Fibroblast of mammary gland (primary cell): ENCODE measurements at places on chromosomes 11 and 22.

DNA sequence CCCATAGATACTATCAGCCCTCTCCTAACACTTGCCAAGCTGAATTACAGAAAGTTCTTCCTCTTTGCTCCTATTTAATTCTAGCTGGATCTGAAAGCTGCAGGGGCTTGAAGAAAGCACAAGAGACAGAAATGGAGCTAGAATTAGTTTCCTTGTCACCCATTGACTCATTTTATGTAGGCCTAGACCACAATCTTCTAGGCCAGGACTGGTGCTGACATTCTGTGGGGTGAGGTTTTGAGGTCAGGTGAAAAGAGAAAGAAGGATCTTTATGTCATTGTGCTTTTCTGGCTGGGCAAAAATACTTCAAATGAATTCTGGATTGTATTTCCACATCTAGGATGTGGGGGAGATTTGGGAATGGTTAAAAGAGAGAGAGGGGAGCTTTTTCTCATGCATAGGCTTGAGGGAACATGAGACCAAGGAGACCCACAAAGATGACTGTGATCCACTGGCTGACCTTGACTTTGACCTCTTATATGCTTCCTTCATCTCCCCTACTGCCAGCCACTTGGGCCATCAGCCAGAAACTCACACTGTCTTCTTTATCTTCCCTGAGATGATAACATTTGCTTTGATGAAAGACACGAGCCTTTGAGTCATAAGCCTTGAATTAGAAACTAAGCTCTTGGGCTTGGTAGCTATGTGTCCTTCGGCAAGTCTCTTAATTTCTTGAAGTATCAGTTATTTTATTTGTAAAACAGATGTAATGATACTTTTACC is 274.9 kb upstream of the CADM1 start:
- no peak for DNase-seq

- DNase-seq: no peak
These were observed 10.2 kb downstream of the SCUBE2 start for GRCh38 chr11:9081153-9081552.

- DNase-seq: peak; percentile 89
These were observed 34.7 kb downstream of the PARVA start for GRCh38 chr11:12411806-12412727.

DNA sequence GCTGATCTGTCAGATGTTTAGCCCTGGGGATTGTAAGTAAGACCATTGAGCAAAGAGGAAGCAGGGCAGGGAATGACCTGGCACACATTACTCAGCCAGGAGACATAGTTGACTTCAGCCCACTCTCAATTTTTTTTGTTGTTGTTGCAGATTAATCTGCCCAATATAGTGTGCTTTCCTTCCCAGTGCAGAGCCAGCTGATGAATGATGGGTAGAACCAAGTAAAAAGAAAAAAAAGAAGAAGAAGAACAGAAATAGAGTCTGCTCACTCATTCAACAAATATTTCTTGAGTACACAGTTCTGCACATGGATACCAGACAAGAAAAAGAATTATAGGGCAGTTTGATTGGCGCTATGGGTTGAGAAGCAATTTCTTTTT is 292.7 kb downstream of the ETS1 start:
- peak; percentile 50 for DNase-seq

DNA sequence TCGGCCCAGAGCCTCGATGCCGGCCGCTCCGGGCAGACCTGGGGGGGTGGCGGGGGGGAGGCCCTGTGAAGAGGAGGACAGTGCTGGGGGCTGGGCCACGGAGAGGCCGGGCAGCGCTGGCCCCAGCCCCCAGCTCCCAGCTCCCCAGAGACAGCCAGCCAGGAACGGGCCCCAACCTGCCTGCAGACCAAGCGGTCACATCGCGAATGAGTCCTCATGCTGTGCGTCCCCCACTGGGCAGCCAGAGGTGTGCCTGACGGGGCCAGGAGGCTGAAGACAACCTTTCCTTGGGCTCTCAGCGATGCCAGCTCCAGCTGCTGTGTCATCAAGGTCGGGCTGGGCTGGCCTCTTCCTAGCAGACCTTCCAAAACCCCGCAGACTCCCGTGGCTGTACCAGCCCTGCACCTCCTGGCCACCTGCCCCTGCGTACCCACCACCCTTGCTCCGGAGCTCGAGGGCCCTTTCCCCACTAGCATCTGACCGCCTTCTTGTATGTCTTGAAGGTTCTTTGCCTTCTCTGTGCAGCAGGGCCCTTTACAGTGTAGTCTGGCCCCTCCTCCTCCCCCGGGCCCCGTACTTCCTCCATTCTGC is 88.4 kb downstream of the CDKN1C start:
- no peak for DNase-seq

GRCh38 chr11:18329196-18329870 is 7.0 kb downstream of the GTF2H1 start:
- no peak for DNase-seq

DNA sequence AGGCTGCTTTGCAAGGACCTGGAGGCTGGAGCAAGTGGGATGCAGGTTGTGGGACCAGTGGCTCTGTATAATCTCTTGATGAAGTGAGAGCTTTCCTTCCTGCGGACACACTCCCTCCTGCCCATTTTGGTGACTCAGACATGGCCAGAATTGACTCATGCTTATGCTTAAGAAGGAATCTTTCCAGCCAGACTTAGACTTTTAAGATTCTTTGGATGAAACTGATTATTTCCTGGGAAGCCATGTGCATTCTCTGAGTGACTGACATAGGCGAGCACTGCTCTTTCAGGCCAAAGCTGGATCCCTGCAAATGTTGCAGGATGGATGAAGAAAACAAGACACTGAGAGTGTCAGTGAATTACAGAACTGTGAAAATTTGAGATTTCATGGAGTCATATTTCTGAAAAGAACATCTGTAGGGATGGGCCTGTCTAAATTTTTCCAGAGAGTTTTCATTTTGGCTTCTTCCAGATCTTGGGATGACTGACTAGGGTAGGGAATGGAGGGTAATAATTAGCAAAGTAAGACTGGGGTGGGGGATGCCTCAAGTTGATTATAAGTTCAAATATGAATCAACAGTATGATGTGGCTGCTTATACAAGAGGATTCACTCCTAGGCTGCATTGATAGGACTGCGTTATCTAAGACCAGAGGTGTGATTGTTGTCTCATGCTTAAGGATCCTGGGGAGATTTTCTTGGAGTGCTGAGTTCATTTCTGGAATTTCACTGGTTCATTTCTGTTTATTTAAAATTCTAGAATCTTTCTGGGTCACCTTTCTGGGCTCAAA is 195.8 kb downstream of the HIPK3 start:
- DNase-seq: peak; percentile 90

GRCh38 chr11:8652140-8652539 is 30.3 kb downstream of the TRIM66 start:
- DNase-seq: peak; percentile 98

GRCh38 chr11:16811136-16812020 is 72.9 kb downstream of the C11orf58 start:
- DNase-seq: no peak

GRCh38 chr11:2214527-2215229 is 43.1 kb upstream of the TH start:
- no peak for DNase-seq

DNA sequence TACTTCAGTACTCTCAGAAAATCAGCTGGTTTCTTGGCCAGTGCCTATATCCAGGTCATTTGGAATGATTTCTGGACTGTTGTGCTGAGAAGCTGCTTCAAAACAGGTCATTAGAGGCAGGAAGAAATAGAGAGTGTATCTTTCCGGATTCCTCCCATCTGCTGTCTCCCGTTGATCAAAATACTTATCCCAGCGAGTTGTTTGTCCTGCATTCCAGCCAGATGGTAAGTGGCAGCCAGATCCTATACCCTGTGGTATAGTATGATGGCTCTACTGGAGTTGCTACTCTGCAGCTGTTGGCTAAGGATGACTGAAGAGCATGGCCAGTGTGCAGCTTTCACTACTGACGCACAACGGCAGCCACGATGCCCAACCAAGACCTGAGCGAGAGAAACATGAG is 560.9 kb upstream of the ANO5 start:
- DNase-seq: no peak

DNA sequence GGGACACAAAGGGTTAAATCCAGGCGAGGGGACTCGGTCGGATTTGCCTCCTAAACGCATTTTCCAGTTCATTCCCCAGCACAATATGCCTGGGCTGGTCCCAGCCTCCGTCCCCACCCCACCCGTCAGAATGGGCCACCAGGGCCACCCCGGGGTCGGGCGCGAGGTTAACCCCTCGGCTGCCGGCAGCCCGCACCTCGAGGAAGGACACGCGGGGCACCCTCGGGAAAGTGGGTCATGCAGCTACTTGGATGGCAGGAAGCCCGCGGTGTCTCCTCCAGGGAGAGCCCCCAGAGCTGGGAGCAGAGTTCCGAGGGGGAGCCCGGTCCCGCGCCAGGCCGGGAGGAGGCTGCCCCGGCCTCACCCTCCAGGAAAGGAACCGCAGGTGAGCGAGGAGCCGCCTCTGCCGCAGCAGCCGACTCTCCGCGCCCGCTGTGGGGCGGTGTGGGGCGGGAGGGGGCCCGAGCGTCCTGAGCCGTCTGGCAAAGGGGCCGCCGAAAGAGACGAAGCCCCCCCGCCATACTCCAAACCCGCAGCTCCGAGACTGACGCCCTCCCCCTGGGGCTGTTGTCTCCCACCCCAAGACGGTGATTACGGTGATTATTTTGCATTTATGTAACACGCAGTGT is 1.4 kb downstream of the NECTIN1 start:
- no peak for DNase-seq

DNA sequence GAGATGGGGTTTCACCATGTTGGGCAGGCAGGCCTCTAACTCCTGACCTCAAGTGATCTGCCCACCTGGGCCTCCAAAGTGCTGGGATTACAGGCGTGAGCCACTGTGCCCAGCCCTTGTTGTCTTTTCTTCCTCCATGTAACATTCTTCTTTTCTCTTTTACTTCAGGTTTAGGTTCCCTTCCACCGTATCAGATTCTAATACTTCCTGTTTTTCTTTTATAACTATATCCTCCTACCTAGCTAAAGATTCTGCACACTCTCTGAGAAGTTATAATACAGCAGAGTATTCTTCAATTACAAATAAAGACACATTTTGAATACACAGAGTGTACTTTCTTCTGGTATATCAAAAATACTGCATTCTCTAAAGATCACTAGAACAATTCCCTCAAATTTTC is 33.2 kb upstream of the GAB2 start:
- no peak for DNase-seq

GRCh38 chr11:120929664-120930154 is 94.2 kb upstream of the TBCEL start:
- DNase-seq: peak; percentile 38

- DNase-seq: no peak
These were observed 60.9 kb upstream of the BMAL1 start for GRCh38 chr11:13216711-13217075.

GRCh38 chr11:108069947-108070346 is 51.4 kb upstream of the ACAT1 start:
- peak; percentile 68 for DNase-seq
